ENCODE measurements at places on chromosomes 5 and 9.

DNA sequence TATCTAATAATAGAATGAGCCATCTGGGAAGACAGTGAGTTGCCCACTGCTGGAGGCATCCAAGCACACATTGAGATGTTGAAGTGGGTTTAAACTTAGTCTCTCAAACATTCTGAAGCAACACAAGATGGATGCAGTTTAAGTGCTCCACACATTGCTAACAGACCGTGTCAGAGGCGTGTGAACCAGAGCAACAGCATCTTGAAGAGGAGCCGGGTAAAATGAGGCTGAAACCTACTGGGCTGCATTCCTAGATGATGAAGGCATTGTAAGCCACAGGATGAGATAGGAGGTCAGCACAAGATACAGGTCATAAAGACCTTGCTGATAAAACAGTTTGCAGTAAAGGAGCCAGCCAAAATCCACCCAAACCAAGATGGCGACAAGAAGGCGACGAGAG is 73.5 kb upstream of the TMEM215 start:
- no peak for DNase-seq

DNA sequence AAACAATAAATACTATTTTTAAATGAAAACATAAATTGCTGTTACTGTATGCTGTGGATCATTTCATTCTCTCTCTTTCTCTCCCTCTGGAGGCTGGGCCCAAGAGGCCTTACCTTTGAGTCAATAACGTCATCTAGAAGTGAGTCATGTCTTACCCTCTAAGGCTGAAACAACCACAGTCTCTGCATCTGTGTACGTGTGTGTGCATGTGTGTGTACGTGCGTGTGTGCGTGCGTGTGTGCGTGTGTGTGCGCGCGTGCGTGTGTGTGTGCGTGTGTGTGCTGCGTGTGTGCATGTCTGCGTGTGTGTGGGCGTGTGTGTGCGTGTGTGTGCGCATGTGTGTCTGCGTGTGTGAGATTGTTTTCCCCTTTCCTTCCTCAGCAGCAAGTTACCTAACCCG is 13.6 kb upstream of the IL17B start:
- DNase-seq = no peak

GRCh38 chr5:94361161-94361560 is 257.2 kb downstream of the KIAA0825 start:
- no peak for DNase-seq

DNA sequence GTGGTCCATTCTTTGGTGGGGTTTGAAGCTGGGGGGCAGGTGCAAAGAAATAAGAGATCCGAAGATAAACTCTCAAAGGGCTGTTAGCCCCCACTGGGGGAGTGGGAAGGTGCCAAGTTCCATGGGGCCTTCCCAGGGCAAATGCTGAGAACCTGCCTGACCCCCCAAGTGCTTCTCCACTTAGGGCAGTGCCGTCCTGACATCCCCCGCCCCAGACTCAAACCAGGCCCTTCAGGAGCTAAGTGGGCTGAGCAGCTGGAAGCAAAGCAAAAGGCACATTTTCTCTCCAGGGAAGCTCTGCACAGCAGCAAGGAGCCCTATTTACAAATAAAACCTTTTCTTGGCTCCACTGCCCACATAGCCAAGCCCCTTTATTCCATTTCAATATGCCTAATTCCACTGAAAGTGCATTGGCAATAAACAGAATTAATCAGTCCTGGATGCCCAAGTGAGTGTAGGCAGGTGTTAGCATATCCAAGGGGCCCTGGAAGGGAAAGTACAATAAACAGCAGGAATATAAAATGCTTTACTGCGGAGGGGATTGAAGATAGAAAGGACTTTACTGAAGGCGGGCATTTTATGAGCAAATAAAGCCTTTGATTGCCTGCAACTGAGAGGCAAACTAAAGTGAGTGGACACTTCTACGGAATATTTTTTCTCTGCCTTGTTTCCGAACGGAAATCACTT is 44.6 kb downstream of the WHRN start:
- no peak for DNase-seq

- no peak for DNase-seq
Measured at GRCh38 chr5:35384658-35385057, 154.4 kb upstream of the PRLR start.

- DNase-seq = peak; percentile 51
Measured at GRCh38 chr9:127903557-127904475, 4.4 kb upstream of the ST6GALNAC6 start.

DNA sequence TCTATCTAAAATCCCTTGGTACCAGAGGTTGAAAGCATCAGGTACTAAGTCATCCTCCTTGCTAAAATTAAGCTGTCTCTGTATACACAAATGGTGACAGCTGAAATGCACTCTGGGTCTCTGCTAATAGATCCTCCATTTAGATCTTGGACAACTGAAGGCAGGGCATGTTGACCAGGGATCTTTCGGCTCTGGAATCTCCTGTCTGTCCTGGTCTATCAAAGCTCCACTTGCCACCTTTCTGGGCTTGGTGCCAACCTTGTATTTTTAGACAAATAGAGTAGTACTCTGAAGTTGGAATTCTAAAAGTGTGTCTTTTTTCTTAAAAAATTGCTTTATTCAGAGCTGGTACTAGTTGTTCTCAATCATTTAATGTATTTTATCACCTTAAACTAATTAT is 135.2 kb upstream of the HMHB1 start:
- no peak for DNase-seq

- no peak for DNase-seq
Measured at GRCh38 chr5:170896779-170897178, 35.0 kb downstream of the RANBP17 start.

DNA sequence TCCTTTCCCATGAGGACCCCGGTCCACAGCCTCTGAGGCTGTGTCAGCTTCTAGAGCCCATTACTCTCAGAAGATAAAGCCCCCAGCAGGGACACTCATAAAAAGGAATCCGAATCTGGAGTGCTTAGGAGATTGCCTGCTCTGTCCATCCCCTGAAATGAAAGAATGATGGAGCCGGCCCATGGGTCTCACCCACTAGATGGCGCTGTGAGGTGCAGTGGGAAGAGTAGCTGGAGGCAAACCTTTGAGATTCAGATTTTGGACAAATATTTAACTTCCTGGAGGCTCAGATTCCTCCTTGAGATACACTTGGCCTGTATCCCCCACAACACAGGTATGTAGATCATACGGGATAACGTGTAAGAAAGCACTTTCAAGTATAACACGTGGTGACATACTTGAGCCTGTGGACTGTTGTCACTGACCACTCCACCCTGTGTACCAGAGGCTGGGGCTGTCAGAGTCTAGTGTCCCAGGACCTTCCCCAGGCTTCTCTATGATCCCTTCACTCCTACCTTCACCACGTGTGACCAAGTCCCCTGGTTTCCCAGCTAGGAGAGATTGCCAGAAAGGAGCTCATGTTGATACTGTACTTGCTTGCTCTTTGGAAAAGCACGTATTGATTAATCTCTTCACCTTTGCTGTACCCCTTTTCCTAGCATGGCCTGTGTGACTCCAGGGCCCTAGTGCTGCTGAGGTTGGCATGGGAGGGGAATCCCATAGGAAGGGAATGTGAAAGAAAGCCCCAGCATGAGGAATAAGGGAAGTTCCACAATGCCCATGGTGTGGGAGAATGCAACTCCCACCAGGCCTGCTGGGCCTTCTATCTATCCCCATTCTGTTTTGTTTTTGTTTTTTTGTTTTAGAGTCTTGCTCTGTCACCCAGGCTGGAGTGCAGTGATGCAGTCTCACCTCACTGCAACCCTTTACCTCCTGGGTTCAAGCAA is 32.1 kb downstream of the TRMO start:
- peak; percentile 41 for DNase-seq

- DNase-seq = no peak
Measured at GRCh38 chr5:88671106-88671504, 211.9 kb downstream of the MEF2C start.

GRCh38 chr5:1156033-1156753 is 44.3 kb upstream of the SLC12A7 start:
- DNase-seq = no peak

- DNase-seq = no peak
Measured at GRCh38 chr5:103375350-103375749, 116.8 kb downstream of the MACIR start.
